Posterior vena cava (tissue), 2 donors: ENCODE measurements at places on chromosomes 6 and 20. TPM values are rescaled to one million over a fixed set of nuclear protein-coding genes. Genes with fewer than 3 reads are reported as not detected.

Gene RAET1L
- not detected for total RNA-seq

Gene SNAP25
- total RNA-seq = 0.62 TPM

Gene MUCL3
- total RNA-seq = not detected

Gene FHL5
- total RNA-seq = 37.9 TPM

Gene ZNF292
- total RNA-seq = 61.2 TPM

Gene SAYSD1
- 11.2 TPM for total RNA-seq

Gene NR2E1
- total RNA-seq = not detected

Gene RAB44
- total RNA-seq = 0.33 TPM

Gene KCNB1
- 1.6 TPM for total RNA-seq

Gene GTSF1L
- total RNA-seq = not detected

Gene CPNE5
- total RNA-seq = 5.2 TPM

Gene RFX6
- not detected for total RNA-seq

Gene LAMA2
- 91.5 TPM for total RNA-seq

Gene DEFB110
- total RNA-seq = not detected

Gene HLA-DRB5
- total RNA-seq = 1.4 TPM

Gene ZDHHC14
- 12.2 TPM for total RNA-seq

Gene RTN4IP1
- total RNA-seq = 4.3 TPM

Gene PTPRA
- total RNA-seq = 49.2 TPM

Gene PROKR2
- total RNA-seq = not detected

Gene HRH3
- total RNA-seq = not detected

Gene TRAPPC3L
- total RNA-seq = not detected

Gene HLA-DOB
- 0.19 TPM for total RNA-seq

Gene CTSZ
- 107 TPM for total RNA-seq

Gene PDE10A
- 10.7 TPM for total RNA-seq

Gene RRBP1
- total RNA-seq = 128 TPM

Gene AKAP12
- 146 TPM for total RNA-seq

Gene PRSS16
- not detected for total RNA-seq

Gene SYNDIG1
- 11.3 TPM for total RNA-seq

Gene MCCD1
- not detected for total RNA-seq

Gene SLC17A3
- not detected for total RNA-seq

Gene MTFR2
- total RNA-seq = 0.65 TPM

Gene LYRM2
- 34.3 TPM for total RNA-seq

Gene IYD
- not detected for total RNA-seq

Gene THBS2
- total RNA-seq = 373 TPM

Gene LY6G5C
- total RNA-seq = 1.7 TPM

Gene MAP7
- total RNA-seq = 3.1 TPM

Gene APOM
- total RNA-seq = 0.60 TPM

Gene CRISP2
- total RNA-seq = not detected

Gene RING1
- 32.2 TPM for total RNA-seq

Gene GLP1R
- total RNA-seq = not detected

Gene PAK5
- not detected for total RNA-seq

Gene MAP1LC3A
- 36.1 TPM for total RNA-seq

Gene DEFB124
- total RNA-seq = 2.9 TPM

Gene RPP40
- 4.7 TPM for total RNA-seq

Gene ARID1B
- 79.3 TPM for total RNA-seq

Gene ETV7
- total RNA-seq = 0.57 TPM

Gene HAO1
- not detected for total RNA-seq

Gene LCA5
- 7.1 TPM for total RNA-seq

Gene PARD6B
- 1.0 TPM for total RNA-seq

Gene DACT2
- 1.7 TPM for total RNA-seq

Gene RPS10
- 962 TPM for total RNA-seq

Gene KHDRBS2
- 0.28 TPM for total RNA-seq

Gene MTRF1L
- 17.4 TPM for total RNA-seq
